ENCODE measurements at places on chromosomes 2 and 18.

DNA sequence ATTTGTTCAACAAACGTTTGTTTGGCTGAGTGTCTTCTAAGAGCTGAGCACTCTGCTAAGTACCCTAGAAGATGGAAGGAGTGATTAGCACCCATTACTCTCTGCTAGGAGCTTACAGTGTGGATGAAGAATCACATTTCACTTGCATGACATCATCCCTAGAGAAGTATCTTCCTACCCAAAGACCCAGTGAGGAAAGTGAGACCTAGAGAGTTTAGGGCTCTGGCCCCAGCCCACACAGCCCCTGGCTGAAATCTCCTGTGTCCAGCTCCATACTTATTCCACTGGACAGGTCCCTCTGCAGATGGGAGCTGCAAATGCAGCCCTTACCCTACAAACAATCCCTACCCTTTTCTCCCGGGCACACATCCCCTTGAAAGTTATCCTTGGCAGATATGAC lies 26.8 kb upstream of the EPAS1 start:
- DNase-seq = peak; percentile 47

DNA sequence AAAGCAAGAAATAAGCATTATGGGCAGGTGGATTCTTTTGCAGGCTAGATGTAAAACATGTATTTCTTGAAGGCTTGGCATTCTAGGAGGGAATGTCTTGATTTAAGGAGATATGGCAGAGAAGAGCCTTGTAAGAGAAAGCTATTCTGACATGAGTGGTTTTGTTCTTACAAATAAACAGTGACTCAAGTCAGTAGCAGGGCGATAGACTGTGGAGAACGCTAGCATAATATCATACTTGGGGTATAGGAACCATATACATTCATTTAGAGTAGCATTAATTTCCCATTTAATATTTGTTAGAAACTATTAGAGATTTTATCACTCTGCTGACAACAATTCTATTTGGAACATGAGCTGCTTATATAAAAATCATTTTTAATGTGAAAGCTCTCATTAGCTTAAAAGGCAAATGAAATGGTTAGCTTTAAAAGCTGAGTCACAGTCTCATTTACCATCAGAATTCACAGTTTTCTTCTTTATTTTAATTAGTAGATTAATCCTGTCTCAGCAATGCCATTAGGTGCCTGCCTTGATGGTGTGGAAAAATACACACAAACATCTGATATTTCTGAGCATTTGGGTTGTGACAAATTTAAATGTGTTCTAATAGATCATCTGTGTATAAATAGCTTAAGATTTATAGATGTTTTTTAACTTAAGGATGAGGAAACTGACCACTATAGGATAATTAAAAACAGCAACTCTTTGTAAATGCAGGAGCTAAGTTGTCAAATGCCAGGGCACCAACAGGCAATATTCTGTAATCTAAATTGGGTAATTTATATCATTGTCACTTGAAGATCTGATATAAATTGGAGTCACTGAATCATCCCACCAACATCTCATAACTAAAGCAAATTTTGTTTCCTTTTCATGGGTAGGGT lies 276.7 kb downstream of the PLCL1 start:
- no peak for DNase-seq

GRCh38 chr2:148602885-148603561 lies 41.5 kb upstream of the EPC2 start:
- DNase-seq = no peak

DNA sequence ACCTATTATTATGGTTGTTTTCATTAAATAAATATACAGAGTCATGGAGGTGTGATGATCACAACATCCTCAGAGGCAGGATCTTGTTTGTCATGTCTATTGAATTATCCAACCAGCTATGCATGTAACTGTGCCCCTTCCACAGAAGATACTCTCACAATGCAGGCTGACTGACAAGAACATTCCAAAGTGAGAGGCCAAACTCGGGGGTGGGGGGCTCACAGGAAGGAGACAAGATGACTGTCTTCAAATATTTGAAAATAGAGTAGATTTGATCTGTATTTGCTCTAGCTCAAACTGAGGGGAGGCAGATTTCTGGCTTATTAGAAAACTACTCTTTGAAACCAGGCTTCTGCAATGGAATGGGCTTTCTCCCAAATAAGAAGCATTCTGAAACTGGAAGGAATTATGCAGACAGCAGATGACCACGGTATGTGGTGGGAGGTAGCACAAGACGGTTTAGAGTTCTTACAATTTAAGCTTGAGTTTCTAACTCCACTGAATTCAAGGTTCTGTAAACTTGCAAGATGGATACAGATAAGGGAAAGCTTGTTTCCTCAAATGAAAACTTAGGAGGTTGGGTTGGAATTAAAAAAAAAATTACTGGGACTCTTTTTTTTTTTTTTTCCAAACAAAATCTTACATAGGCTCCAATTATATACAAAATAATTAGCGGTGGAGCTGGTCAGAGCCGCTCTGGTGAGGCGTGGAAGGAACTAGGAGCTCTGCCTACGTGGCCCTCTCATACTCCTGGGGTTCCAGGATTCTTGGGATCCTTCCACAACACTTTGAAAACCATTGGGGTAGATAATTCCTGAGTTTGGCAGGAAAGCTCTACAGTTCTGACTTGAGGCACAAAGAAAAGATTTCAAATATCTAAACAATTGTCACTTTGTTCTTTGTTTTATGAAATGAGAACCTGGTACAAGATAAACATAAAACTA lies 79.3 kb downstream of the PLA2R1 start:
- peak; percentile 44 for DNase-seq

GRCh38 chr2:170817093-170818035 lies 677 bp downstream of the GAD1 start:
- no peak for DNase-seq

DNA sequence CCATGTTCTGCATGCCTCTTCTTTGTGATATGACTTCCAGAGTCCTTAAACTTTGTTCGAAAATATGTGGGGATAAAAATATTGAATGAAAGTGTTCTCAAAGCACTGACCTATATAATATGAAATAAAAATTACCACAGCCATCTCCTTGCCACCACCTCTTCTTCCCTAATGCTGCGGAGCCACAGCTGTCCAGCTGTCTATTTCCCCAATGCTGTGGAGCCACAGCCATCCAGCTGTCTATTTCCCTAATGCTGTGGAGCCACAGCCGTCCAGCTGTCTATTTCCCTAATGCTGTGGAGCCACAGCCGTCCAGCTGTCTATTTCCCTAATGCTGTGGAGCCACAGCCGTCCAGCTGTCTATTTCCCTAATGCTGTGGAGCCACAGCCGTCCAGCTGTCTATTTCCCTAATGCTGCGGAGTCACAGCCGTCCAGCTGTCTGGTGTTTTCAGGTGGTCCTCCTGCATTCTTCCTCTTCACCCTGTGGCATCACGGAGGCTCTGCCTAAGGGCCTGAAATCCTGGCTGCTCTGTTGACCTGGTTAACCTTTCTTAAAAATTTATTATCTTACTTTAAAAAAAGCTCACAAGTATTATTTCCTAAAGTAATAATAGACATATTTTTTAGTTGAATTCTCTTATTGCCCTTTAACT lies 266.1 kb upstream of the MEX3C start:
- DNase-seq = no peak

DNA sequence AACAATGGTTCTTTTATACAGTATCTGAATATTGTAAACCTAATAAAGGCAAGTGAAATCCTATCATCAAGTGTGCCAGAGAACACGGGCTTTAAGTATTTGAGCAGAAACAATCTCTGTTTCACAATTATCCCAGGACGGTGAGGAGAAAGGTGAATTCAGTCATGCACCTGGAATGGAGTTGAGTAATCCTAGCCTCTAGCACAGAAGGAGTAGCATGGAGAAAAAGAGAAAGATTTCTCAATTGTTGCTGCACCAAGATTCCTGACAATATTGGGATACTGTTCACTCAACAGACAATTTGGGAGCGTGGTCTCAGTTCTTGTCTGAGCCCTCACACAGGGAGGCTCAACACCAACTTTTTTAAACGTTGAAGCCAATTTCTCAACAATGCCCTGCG lies 510.6 kb downstream of the SOX11 start:
- no peak for DNase-seq

DNA sequence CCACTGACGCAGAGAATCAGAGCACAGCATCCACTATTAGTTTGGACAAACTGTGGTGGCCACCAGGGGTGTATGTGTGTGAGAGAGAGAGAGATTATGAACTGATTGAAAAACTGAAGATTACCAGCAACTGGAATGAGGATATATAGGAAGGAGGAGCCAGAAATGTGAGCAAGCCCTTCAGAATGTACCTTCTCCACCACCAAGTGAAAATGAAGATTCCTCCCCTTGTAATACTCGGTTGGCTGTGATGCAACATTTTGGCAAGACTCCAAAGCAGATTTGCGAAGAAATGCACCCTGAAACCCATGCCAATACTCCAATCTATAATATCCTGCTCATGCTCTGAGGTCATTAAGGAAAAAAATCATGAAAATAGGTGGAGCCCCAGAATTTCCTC lies 121.2 kb upstream of the SLC35G4 start:
- peak; percentile 77 for DNase-seq

DNA sequence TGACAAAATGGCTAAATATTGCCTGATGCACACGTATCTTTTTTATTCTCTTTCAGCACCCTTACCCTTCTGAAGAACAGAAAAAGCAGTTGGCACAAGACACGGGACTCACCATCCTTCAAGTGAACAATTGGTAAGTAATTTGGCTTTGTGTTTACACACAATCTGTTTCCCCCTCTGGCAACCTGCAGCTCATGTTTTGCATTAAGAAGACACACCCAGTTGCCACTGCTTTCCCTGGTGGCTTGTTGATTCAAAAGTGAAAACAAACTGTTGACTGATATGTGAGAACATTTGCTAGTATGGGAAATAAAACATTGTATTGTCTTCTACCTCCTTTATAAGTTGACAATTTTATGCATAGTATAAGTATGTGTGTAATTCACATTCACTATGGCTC lies 113.0 kb downstream of the MEIS1 start:
- no peak for DNase-seq

DNA sequence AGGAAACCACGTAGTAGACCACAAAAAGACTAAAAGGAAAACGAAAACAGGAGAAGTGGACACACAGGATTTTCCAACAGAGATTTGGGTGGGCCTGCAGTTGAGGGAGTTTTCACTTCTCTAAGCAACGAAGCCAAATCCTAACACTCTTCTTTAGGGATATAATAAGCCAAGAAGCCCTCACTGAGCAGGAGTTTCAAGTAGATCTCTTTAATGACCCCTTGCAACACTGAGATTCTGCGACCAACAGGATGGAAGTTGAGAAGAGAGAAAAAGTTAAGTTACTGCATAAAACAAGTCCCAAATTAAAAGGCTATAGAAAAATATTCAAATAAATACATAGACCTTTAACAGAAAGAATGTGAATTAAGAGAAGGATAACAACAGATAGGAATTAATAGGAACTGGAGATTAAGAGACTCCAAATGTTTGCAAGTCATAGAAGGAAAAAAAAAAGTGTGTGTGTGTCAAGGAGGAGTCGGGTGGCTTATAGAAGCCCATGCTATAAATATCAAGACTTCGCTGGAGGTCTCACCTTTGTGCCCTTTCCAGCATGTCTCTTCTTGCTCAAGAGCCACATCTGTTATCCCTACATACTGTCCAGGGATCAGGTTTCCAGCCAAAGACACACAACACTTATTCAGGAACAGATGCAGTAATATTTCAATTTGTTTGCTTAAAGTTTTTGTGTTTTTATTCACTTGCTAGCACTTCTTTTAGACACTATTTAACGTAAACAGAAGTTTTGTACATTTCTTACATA lies 69.4 kb upstream of the ARHGAP28 start:
- no peak for DNase-seq

DNA sequence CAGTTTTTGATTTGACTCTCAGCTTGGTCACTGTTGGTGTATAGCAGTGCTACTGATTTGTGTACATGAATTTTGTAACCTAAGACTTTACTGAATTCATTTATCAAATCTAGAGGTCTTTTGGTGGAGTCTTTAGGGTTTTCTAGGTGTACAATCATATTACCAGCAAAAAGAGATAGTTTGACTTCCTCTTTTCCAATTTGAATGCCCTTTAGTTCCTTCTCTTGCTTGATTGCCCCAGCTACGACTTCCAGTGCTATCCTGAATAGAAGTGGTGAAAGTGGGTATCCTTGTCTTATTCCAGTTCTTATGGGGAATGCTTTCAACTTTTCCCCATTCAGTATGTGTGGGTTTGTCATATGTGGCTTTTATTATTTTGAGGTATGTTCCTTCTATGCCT lies 312.9 kb upstream of the REV1 start:
- DNase-seq = no peak
